ENCODE measurements at places on chromosomes 13 and 19. TPM values are rescaled to one million over a fixed set of nuclear protein-coding genes. Genes with fewer than 3 reads are reported as not detected.

- no peak for DNase-seq
Measured at GRCh38 chr13:22211876-22212275, 541.0 kb downstream of the FGF9 start.

- no peak for DNase-seq
Measured at GRCh38 chr19:14615623-14616022, 32.7 kb downstream of the CLEC17A start.

GRCh38 chr13:43528992-43529391 lies 257.8 kb downstream of the ENOX1 start:
- DNase-seq = no peak

DNA sequence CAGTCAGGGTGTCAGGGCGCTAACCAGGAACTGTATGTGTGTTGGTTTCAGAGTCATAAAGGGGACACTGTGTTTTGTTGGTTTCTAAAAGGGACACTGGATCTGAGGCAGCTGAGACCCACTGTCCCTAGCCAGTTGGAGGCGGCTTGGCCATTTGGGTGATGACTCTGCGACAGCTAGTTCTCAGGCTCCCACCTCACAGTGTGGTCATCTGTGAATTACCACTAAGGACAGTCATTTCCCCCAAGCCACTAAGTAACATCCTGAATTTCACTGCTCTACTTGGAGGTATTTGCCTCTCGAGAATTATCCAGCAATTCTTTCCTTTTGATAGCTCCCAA lies 51.5 kb downstream of the EPS15L1 start:
- DNase-seq = no peak

DNA sequence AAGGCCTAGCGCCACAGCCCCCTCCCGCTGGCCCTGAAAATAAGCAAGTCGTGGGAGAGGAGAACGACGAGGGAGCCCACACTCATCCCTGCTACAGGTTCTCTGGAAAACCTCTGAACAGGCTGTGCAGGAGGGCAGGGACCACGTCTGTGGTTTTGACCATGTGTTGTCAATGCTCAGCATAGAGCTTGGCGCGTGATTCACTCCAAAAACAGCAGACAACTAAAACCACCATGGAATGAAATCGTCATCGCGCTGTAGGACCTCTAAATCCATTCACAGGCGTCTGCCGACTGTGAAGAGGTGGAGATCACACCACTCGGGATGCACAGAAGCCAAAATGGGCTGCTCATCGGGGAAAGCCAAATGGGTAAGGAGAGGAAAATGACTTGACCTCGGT lies 121.3 kb downstream of the COL4A1 start:
- DNase-seq = no peak

DNA sequence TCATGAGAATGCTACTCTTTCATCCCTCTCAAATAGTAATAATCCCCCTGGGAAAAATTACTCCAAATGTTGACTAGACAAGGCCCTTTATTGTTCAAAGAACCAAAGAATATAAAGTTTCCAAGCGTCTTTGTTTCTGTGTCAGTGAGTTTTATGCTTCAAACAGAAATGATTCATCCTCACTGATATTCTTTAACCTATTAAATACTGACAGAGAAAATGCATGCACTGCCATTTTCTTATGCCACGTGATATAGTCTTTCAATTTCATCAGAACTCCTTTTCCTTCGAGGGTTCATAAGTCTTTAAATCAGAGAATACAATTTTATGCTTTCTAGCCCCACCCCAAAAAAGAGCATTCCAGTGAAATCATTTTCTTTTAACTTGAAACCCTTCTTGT lies 211.6 kb downstream of the SHISA2 start:
- no peak for DNase-seq

DNA sequence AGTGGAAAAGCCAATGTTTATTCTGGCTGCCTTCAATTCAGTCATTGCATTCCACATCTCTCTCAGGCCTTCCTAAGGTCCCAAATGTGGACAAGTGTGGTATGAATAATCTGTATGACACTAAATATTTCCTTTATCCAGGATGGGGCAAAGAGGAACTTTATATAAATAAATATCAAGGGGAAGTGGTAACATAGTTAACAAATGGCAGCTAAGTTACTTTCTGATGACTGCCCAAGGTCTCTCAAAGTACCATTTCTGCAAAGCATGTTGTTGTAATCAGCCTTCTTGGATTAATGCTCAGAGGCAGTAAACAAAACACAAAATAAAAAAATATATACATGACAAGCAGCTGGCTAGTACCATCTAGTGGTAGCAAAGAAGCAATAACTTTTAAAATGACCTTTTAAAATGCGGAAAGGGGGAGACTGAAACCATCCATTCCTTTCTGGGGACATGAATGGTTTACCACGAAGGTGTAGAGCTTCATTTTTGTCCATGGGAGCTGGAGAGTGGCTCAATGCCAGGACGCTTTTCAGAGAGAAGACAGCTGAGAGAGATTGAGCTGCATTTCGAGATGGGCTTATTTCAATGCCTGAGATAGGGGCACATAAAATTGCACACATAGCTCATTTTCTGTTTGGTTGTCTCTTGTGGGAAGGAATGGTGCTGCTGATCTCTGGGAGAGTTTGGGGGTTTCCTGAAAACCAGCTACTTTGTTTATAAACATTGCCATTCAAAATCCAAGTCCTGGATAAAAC lies 259.2 kb downstream of the RFC3 start:
- no peak for DNase-seq

GRCh38 chr19:54673222-54673621 lies 10.4 kb downstream of the LILRB4 start:
- DNase-seq = no peak

DNA sequence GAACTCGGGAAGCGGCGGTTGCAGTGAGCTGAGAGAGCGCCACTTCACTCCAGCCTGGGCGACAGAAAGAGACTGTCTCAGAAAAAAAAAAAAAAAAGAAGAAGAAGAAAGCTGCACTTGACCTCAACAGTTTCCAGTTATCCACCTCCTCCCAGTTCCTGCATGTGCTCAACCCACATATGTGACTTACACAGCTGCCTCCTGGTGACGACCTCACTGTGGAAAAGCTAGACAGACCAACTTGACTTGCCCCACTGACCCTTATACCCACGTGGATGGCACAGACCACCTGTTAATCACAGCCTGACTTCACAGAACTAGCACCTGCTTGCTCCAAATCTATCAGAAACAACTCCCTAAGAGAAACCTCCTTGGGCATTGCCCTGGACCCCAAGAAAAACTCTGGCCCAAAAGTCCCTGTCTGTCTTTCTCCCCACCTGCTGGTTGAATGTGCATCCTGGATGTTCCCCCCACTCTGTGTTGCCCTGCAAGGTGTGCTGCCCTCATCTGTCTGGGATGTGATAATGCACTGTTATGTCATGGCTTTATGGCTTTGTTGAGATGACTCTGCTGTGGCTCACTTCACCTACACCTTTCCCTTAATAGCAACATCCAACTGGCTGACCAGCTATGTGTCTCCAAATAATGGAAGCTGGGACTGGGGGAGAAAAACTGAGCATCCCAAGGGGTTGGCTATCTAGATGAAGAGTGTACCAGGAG lies 2.8 kb downstream of the ZNF20 start:
- no peak for DNase-seq

F7 gene
- total RNA-seq = not detected

CCNA1 gene
- total RNA-seq = 2.0 TPM

- DNase-seq = no peak
Measured at GRCh38 chr19:40174092-40174491, 17.1 kb upstream of the MAP3K10 start.

GRCh38 chr13:81104035-81104715 lies 763.2 kb upstream of the SPRY2 start:
- DNase-seq = no peak

DNA sequence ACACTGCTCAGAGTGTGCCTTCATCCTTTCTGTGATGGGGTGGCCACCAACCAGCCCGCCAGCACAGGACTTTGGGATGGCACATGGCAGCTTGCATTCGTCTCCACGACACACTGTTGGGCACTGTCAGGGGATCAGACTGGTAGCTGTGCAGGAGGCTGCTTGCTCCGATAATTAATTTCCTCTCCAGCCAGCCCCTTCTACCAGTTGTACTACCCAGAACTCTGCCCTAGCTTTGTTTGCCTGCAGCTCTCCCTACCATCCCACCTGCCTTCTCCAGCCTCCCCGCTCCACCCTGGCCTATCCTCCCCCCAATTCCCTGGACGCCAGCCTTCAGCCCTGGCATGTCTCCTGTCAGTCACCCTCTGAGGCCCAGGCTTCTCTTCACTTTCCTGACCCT lies 228.3 kb downstream of the TSHZ3 start:
- DNase-seq = no peak

- no peak for DNase-seq
Measured at GRCh38 chr19:2527686-2528085, 51.8 kb downstream of the GADD45B start.

AMER2 gene
- not detected for total RNA-seq

DNA sequence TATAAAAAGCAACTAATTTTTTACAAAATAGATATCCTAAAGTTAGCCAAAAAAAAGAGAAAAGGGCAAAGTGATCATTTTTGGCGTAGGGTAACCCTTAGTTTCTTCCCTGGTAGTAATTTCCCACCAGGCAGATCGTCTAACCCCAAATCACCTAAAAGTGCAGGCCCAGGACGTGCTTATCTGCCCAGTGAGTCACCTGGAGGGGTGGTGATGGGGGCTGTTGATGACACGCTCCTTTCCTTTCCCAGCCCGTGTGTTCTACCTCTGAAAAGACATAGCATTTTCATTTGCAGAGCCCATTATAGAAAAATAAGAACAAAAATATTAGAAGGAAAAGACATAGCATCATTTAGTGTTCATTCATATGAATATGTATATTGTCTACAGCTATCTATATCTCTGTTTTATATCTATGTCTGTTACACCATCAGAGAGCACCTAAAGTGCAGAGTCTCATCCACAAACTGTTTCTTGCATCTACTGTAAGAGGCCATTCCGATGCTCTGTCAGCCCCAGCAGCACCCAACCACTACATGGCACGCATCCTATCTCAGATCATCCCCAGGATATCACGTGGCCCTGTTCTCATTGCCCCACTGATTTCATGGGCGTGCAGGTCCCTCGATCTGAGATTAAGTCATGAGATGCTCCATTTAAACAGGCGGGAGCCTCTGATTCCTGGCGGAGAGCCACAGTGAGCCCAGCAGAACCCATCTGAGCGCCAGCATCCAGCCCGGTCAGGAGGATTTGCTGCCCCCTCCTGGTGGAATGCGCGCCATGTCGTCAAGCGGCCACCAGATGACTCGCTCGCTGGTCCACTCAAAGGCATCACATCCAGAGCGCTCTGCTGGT lies 8.5 kb upstream of the LILRB3 start:
- peak; percentile 79 for DNase-seq

GRCh38 chr19:45556835-45557234 lies 27.8 kb downstream of the OPA3 start:
- no peak for DNase-seq

B3GNT3 gene
- total RNA-seq = 0.19 TPM

DNA sequence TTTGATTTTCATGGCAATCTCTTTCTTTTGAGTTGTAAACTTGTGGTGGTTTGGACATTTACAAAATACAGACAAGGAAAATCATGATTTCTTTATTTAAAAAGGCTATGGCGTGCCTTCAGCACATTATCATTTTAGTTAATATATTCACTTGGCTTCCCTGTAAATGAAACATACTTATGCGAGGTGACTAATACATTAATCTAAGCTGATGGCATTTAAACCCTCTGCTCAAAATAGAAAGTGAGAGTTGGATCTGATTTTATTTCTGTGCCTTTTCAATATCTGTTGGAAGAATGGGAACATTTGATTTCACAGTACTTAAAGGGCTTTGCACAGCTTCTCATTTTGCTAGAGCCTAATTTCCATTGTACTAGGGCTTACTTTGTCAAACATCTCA lies 289.8 kb downstream of the MTUS2 start:
- no peak for DNase-seq

GRCh38 chr19:18587561-18587960 lies 1.0 kb upstream of the REX1BD start:
- DNase-seq = no peak

GRCh38 chr13:70905035-70905434 lies 796.8 kb upstream of the KLHL1 start:
- DNase-seq = no peak

DNA sequence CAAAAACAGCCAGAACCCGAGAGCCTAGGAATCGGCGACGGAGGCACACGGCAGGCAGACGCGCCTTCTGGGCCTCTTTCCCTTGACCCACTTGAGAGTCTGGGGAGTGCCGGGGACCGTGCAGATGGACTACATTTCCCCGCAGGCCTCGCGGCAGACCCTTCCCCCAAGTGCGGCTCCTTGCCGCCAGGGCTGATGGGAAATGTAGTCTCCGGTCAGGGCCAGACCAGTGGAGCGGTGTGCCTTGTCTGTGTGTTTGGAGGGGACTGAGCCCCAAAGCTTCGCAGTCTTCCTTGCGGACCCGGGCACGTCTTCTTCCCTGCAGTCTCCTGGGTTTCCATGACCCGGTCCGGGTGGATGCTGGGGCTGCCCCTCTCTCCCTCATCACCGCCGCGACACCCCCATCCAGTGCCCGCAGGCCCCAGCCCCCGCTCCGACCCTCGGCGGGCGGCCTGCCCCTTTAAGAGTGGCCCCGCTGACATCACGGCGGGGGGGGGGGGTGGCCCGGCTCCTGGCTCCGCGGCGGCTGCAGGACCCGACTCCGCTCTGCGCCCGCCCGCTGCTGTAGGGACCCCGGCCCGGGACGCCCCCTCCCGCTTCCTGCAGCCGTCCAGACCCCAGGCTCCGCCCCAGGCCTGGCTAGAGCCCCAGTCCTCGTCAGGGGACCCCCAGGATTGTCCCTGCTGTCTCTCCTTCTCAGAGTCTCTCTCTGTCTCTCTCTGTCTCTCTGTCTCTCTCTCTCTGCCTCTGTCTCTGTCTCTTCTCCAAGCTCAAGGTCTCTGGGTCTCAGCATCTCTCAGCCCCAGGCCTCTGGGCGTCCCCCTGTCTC lies 758 bp upstream of the CACNG7 start:
- DNase-seq = no peak

F2RL3 gene
- 12.9 TPM for total RNA-seq

CEACAM1 gene
- total RNA-seq = 13.5 TPM

DNA sequence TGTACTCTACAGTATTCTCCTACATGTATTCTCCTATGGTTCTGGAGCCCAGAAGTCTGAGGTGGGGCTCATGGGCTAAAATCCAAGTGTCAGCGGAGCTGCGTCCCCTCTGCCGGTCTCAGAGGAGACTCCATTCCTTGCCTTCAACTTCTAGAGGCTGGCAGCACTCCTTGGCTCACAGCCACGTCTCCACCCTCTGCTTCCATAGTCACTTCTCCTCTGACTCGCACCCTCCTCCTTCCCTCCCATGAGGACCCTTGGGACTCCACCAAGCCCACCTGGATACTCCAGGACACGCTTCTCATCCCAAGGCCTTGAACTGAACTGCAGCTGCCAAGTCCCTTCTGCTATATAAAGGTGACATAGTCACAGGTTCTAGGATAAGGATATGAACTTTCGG lies 27.8 kb downstream of the DHRS12 start:
- DNase-seq = no peak
